ENCODE measurements at places on chromosomes 13 and 19.

DNA sequence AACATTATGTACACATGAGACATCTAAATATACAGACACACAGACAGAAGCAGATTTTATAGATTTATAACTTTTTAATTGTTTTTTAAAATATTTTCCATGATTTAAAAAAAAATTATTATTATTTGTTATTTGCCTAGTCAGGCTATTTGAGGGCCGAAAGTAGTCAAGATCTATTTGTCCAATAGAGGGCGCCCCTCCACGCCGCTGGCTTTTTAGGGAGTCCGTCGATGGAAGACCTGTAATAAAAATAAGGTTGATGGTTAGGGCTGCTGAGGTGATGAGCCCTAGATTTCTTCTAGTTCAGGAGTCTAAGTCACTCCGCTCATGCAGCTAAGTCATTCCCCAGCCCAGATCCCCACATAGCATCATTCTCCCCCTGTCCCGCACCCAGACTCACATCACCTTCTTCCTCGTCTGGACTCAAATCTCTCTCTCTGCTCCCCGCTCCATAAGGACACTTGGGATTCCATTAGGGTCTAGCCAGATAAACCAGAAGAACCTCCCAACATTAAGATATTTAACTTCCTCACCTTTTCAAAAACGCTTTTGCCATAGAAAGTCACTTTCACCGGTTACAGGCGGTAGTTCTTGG is 33.9 kb upstream of the CEACAM21 start:
- no peak for DNase-seq

DNA sequence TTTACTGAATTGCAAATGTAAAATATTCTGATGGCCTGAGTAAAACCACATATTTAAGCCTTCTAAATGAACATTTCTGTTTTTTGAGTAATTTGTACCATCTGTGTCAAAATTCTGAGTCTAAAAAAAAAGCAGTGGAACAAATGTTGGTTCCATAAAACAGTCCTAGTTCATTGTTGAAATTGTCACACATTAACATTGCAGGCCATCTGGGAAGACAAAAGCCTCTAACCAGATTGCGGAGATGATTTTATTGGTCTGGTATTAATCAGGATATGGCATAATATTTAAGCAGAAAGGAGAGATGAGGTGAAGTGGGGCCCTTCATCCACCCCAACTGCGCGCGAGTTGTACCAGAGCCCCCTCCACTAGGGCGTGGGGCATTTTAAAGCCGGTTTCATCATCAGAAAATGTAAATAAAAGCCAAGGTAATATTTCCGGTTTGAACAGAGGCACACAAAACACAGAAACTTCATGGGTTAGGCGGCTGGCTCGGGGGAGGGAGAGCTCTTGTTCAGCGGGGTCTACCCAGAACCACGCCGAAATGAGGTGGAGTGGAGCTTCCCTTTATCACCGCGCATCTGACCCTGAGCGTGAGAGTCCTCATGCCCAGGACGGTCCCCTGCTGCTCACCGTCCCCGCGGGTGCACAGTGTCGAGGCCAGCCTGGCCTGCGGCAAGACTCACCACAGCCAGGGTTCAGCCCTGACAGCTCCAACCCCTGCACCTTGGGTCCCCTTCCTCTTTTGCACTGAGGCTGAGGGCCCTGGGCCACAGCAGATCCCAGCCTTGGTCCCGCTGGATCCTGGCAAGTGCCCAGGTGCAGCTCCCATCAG is 169.2 kb downstream of the URI1 start:
- DNase-seq, result no peak

DNA sequence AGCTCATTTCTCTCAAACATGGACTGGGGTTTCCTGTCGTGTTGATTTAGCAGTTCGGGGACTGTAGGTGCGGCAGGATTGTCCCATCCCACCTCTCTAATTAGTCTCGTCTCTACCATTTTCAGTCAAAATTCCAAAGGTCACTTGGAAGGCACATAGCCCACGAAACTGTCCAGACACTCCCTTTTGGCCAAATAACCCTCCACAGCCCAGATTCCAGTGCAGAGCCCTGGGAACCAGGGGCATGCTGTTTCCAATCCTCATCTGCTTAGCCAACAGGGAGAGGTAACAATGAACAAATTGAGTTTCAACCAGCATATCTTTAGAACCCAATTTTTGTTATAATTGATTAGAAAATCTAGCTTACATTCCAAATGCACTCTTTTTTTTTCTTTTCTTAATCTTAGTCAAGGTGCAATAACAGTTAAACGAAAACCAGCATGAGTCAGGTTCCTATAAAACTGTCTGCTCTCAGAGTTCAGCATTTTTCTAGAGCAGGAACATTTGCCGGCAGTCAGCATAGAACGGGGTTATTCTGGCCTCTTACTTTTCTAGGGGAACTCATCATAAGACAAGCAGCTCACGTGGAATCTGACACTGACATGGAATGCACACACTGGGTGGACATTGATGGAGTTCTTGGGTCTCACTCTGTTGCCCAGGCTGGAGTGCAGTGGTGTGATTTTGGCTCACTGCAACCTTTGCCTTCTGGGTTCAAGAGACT is 14.4 kb upstream of the CEBPA start:
- no peak for DNase-seq

DNA sequence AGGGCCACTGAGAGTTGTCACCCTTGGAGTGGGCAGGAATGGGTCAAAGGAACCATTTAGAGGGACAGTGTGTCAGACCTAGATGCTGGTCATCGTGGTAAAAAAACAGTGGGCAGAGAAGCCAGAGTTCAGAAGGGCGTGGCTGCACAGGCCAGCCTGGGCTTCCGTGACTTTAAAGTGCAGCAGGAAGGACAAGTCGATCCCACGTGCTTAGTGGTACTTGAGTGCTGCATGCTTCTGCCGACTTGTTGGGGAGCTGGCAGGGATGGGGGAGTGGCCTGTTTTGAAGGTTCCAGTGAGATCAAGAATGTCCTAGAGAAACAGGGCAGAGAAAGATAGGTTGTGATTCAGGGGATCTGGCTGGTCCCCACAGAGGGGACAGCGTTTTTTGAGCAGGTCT is 17.0 kb downstream of the LYL1 start:
- DNase-seq, result no peak

GRCh38 chr13:40304391-40304790 is 362.1 kb downstream of the FOXO1 start:
- DNase-seq, result no peak

DNA sequence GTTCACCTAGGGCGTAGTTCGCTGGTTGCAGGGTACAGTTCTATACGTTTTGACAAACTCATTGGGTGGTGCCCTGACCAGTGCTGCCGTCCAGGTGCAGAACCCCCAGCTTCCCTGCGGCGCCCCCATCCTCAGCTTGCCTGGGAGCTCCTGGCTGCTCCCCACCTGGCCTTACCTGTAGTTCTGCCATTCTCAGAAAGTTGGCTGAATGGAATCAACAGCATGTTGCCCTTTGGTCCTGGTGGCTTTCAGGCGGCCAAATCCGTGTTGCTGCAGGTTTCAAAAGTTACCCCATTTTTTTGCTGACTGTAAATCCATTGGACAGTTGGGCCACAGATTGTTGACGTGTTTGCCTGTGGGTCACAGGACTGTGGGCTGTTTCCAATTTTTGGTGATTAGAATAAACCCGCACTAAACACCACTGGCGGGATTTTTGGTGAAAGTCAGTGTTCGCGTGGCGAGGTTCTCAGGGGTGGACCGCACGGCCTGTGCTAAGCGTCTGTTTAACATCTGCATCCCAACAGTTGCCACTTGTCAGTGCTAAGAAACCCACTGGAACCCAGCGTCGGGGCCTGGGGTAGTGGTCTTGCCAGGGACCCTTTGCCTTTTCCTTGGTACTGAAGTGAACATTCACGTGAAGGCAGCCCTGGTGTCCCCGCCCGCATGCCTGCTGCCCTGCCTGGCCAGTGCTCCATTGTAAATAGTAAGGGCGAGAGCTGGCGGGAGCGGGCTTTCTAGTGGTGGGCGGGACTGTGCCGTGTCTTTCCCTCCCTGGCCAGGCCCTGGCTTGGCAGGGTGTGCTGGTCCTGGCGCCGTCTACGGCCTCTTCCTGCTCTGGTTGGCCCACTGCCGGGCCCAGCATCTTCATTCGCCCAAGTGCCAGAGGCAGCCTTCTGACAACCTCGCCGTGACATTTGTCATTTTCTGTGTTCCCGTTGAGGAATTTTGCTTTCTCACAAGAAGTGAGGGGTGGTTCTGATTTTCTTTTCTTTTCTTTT is 3.3 kb downstream of the DOT1L start:
- peak; percentile 59 for DNase-seq

- no peak for DNase-seq
These were observed 824 bp upstream of the ZNF331 start for GRCh38 chr19:53537121-53537520.

DNA sequence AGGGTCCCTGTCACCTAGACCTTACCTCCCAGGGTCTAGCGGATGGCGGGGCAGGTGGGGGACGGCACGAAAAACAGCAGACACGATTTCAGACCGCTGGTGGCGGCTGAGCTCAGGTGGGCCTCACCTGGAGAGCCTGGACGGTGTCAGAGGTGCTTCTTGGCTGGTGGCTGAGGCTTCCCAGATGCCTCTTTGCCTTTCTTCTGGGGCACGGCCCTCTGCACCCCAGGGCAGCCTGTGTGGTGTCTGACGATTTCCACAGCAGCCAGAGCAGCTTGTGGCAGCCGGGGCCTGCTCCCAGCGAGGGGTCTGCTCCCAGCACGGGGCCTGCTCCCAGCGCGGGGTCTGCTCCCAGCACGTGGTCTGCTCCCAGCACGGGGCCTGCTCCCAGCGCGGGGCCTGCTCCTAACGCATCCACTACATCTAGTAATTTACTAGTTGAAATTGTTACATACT is 66.7 kb downstream of the ATP11A start:
- no peak for DNase-seq

DNA sequence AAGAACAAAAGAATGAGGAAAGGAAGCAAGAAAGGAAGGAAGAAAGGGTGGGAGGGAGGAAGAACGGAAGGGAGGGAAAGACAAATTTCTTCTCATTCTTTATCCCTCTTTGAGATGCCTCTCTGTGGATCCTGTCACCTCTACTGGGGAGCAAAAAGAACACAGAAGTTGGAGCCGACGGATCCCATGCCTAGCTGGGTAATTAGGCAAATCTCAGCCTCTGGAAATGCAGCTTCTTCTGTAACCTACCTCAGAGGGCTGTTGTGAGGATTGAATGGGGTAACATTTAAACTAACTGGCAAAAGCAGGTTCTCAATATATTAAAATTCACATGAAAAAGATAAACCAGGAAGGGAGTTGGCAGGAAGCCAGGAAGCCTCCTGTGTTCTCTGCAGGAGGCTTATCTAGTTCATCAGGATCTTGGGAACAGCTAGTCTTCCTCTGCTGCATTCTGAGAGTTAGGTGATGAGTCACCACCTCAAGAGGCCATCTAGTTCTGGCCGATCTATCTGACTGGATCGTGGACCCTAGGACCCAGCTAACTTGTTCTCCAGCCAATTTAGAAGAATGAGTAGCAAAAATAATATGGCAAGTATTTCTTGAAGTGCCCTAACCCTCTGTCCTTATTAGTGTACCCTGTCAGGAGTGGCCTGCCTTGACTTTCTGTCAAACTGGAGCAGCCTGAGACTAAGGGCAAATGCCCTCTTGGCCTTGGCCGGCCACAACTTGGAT is 15.2 kb upstream of the CPB2 start:
- DNase-seq, result no peak

- no peak for DNase-seq
These were observed 167.1 kb downstream of the LMO7 start for GRCh38 chr13:75803164-75803611.

DNA sequence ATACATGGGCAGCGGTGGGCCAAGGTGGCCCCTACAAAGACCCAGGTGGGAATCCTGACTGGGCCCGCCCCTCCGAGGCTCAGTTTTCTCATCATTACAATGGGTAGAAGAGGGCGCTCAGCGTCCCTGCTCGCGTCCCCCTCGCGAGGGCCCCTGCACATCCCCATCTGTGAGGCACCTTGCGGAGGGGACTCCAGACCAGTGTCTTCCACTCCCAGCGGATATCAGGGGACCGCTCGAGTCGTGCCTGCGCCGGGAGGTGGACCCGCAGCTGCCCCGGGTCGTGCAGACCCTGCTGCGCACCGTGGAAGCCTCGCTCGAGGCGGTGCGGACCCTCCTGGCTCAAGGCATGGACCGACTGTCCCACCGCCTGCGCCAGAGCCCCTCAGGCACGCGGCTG is 15.3 kb upstream of the COLGALT1 start:
- no peak for DNase-seq
